Kidney epithelial cell (primary cell): ENCODE measurements at places on chromosomes 16 and 17.

- no peak for DNase-seq
Measured at GRCh38 chr16:51155199-51155607, 4.1 kb upstream of the SALL1 start.

GRCh38 chr16:49431040-49431439, 57.4 kb downstream of the C16orf78 start:
- DNase-seq, result no peak

- DNase-seq, result no peak
Measured at GRCh38 chr16:2296661-2297505, 29.0 kb upstream of the RNPS1 start.

DNA sequence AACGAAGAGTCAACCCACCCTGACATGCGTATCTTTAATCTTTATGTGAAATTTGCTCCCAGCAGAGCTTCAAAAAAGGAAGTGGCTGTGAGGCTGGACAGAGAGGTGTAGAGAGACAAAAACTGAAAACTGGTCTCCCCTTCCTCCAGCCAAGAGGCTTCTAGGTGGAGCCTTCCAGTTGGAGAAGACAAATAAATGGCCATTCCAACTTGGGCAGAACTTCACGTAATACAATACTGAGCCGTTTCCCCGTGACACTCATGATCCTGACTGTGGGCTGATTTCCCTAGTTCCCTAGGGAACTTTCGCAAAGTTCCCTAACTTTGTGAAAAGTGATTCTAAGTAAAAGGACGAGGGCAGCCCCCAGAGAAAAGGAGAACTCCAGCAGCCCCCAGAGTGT, 78.8 kb downstream of the ZFHX3 start:
- no peak for DNase-seq

- DNase-seq, result no peak
Measured at GRCh38 chr17:77962348-77962747, 3.8 kb downstream of the TNRC6C start.

DNA sequence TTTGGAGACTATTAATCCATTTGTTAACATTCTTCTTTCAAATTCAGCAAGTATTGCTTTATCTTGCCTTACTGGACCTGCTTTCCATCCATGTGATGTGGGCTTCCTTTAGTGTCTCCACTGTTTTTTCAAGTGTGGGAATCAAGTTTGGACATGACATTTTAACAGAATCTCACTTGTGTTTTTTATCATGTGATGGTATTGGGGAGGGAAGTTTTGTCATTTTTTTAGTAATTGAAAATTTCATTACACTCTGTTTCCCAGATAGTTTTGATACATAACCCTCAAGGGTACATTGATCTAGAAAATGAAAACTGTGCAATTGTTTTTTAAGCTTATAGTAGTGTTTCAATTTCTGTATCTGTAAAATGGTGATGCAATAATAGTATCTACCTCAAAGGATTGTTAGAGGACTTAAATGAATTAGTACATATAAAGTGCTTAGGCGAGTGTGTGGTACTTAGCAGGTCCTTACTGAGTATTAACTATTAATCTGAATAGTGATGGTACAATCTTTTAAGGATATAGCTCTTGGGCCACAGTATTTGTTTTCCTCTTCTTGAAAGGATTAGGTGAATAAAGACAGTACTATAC, 27.3 kb downstream of the AATF start:
- no peak for DNase-seq

- no peak for DNase-seq
Measured at GRCh38 chr17:81139428-81139827, 25.9 kb upstream of the PVALEF start.

DNA sequence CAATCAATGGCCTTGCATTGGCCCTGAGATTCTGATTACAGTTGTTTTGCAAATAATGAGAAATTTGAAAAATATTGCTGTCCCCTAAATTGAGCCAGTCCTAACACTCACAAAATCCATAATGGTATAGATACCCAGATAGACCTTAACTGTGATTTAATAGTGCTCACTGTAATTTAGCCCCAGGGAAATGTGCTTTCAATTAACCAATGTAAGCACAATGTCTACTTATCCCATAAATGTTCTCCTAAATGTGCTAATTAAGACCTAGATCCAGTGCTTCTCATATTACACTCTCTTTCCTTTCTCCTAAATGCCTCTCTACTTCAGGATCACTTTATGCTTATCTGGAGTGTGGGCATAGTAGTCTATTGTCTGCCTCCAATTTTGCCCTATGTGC, 417.8 kb upstream of the CCL2 start:
- DNase-seq, result no peak

- no peak for DNase-seq
Measured at GRCh38 chr16:10579575-10579964, 828 bp downstream of the EMP2 start.

- no peak for DNase-seq
Measured at GRCh38 chr17:43398724-43399595, at the start of gene ARL4D. Gene ARL4D, plus strand, starts transcription at chr17:43398993. Its CDS starts 740 bp downstream, at chr17:43399733.

GRCh38 chr17:32651084-32651483, 164.3 kb downstream of the CDK5R1 start:
- DNase-seq, result no peak

- DNase-seq, result no peak
Measured at GRCh38 chr16:11393861-11394592, 48.8 kb downstream of the RMI2 start.

GRCh38 chr16:85612191-85612800, 826 bp upstream of the GSE1 start:
- DNase-seq, result peak; percentile 86

DNA sequence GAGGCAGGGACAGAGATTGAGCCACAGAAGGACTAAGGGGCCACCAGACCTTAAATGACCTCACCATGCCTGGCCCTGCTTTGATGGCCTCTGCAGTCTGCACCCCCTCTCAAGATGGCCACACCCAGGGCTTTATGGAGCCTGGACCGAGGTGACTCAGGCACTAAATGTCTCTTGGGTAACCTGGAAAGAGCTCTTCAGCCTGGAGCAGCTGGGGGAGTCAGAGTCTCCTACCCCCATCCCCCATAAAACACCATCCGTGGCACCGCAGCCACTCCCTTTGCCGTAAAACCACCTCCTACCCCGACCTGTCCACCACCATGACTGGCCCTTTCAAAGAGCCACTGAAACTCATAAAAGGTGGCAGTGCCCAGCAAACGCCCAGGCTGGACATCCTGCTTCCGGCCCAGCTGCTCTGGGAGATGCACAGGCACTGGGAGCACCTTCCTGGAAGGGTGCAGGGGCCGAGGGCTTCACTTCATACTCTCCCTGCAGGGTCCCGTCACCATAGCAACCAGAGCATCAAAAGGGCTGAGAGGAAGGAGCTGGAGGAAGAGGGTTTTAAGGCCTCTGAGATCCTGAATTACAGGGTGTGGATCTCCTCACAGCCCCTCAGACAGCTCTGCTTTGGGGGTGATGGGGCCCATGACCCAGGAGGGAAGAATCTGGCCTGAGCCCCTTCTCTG, 22.3 kb downstream of the FOXN1 start:
- DNase-seq, result no peak

DNA sequence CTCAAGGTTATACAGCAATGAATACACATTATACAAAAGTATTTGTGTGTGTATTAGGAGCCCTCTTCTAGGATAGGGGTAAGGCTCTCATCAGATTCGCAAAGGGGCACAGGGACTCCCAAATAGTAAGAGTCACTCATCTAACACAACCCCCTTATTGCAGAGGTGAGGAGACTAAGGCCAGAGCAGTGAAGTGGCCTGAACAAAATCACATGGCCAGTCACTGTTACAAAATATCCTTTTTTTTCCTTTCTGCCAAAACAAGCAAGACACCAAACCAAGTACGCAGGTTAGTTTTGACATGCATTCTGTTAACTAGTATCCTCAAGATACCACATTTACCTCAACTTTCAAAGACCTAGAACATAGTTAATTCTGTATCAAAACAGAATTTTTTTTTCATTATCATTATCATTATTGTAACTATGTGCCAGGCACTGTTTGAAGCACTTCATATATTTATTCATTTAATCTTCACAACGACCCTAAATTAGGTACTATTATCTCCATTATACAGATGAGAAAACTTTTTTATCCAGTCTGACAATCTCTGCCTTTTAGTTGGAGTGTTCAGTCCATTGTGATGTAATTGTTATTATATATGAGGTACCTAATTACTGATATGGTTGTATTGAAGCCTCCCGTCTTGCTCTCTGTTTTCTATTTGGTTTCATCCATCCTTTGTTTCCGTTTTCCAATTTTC, 25.7 kb downstream of the MMD start:
- DNase-seq, result no peak

GRCh38 chr16:3096362-3096761, 2.7 kb downstream of the ZSCAN10 start:
- no peak for DNase-seq

DNA sequence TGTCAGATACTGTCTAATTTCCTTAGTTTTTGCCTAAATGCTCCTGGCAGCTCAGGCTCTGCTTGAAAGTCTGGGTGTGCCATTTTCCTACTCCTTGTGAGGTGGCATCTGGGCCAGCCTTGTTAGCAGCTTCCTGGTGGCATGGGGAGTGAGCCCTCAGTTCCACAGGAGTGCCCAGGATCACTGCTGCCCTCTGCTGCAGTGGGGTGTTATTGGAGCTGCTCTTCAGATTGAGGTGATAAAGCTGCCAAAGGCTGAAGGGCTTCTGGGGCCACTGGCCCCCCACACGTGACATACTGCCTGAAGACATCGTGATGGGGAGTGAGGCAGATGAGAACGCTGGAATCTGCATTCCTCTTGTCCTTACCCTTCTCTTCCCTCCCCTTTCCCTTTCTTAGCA, 27.4 kb downstream of the CEP95 start:
- no peak for DNase-seq

GRCh38 chr17:15175356-15175755, 89.8 kb downstream of the PMP22 start:
- no peak for DNase-seq

GRCh38 chr16:17377360-17378324, 93.1 kb downstream of the XYLT1 start:
- no peak for DNase-seq

DNA sequence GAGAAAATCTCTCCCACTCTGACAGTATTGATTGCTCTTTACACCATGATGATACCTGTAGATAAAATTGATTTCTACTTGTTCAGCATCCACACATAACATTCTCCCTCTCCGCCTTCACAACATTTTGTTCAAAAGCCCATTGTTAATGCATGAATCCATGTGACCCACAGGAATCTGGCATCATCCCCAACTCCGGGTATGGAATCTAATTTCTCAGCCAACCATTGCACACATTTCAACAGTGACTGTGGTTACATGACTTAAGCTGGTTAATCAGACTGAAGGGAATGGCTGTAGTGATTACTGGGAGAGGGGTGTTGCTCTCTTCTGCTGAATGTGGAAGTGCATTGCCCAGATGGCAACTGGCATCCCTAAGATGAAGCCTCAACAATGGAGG, 161.4 kb upstream of the C16orf82 start:
- peak; percentile 1 for DNase-seq

DNA sequence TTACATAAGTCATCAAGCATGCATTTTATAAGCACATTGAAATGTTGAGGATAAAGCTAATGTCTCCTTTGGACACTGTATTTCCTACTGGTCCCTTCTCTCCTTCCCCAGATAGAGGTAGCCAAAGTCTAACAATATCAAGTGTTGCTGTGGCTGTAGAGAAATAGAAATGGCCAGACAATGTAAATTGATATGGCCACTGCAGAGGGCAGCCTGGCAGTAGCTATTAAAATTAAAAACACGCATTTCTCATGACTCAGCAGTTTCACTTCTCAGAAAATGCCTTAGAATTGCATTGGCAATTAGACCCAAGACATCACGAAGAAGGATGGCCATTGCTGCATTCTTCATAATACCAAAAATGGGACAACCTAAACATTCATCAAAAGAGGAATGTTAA, 46.8 kb upstream of the MRTFB start:
- no peak for DNase-seq

DNA sequence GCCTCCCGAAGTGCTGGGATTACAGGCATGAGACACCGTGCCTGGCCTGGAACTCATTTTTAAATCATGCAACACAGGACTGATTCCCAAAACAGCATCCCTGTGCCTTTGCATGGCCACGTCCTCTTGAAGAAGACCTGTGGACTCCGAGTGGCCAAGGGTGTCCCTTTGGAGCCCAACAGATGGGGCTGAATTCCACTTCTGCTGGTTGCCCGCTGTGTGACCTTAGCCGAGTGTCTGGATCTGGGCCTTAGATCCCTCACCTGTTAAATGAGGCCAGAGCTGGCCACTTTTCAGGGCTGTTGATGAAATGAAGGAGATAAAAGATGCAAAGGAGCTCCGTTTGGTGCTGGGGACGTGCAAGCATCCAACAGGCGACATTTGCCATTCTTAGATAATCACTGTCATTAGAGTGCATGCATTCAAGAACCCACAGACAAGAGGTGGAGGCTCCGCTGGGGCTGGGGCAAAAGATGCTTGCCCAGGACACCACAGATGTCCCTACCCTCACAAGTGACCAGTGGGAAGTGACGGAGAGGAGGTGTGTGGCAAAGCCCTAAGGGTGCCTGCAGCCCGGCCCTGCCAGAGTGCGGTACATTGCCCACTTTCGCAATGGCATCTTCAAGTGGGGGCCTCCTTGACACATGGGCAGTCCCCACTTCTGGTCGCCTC, 354.1 kb upstream of the TNRC6C start:
- DNase-seq, result no peak

DNA sequence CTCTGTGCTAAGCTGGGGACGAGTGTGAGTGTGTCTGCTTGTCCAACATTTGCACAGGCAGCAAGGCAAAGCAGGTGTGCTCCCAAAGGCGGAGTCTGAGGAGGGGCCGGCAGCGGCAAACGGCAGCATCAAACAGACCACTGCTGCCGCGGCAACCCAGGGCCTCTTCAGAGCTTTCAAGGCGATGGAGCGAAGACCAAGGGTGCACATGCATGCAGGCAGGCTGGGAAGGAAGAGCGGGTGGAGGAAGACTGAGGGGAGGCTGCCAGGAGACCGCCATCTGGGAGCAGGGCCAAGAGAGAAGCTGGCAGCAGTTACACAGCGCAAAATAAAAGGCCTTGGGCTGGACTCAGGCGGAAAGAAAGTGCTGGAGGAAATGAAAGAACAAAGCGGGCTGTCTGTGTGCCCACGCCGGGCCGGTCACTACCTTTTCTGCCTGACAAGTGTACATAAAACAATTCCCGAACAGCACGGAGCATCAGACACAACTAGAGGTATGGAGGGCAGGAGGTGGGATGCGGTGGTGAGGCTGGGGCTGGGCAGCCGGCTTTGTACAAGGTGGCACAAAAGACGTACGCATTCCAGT, 8.5 kb downstream of the TIMM22 start:
- DNase-seq, result no peak

DNA sequence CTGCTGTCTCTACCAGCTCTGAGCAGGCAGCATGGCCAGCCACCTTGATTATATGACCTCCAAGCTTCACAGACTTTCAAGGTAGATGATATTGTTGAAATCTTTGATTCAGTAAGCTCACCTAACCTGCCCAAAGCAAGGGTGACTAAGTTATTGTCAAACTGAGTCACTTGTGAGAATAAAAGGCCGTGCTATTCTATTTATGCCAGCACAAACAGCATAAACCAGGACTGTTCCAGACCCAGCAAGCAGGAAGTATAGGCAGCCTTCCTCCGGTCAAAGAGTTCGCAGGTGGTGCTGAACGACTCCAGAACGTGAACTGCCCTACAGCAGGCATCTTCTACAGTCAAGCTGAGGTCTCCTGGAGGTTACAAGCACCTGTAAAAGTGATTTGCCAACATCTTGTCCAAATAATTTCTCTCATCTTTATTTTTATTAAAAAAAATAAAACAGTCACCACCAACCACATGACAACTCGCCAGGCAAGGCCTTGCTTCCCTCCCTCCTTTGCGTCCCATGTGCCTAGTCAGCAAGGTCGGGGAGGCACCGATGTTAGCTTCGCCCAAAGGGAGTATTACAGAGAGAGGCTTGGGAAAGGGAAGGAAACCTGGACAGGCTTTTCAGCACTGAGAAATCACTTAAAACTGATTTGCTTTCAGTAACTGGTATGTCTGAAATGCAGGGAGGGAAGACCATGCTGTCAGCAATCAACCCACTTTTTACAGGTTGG, 10.8 kb downstream of the ARL2BP start:
- DNase-seq, result no peak
